ENCODE measurements at places on chromosomes 12 and 14.

DNA sequence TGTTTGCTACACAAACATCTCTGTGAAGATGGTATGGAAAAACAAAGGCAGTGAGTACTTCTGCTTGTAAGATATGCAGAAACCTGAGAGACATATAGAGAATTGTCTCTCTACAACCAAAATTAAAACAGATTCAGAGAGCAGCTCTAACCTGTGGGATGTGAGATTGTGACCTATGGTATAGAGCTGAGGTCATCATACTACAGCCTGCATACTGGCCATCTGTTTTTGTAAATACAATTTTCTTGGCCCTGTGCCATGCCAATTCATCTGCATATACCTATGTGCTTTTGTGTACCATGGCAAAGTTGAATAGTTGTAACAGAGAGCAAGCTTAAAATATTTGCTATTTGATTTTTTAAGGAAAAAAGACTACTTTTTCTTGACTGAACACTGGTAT, 99.6 kb downstream of the LMO3 start:
- no peak for DNase-seq

DNA sequence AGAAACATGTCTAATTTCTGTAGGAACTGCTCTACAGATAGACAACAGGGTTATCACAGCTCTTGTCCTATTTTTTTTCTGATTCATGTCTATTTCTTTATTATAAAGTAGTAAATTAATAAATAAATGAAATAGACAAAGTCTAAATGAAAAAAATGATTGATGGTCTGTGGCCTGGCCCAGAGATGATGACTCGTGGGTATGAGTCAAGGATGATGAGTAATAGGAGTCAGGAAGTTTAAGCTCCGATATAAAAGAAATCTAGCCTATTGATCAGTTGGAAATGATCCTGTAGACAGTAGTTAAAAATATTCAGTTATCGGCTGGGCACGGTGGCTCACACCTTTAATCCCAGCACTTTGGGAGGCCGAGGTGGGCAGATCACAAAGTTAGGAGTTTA, 90.6 kb upstream of the RTL1 start:
- no peak for DNase-seq

- no peak for DNase-seq
Observed at GRCh38 chr12:60263836-60264493, 668.1 kb downstream of the SLC16A7 start.

- DNase-seq: no peak
Observed at GRCh38 chr12:110343114-110343513, 60.4 kb downstream of the ANAPC7 start.

DNA sequence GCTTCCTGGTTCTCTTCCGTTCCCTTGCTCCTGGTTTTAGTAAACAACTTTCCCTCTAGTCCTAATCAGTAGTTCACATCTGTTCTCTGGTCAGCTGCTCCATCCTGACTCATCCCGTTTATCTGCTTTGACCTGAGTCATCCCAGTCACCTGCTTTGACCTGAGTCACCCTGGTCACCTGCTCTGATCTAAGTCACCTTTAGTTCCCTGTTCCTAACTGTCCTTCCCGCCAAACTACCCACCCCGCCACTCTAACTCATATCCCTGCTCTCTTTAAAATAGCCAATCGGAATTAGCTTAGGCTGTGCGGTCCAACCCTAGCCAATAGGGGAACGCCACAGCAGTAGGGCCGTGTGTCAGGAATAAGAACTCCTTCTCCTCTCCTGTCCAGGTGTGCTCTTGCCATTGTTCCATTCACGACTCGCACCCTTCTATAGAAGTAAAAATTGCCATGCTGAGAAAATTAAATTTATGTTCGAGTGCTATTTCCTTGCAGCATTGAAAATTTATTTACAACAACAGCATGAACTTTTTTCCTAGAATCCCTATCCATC, 3.1 kb upstream of the ANKRD33 start:
- DNase-seq: no peak

DNA sequence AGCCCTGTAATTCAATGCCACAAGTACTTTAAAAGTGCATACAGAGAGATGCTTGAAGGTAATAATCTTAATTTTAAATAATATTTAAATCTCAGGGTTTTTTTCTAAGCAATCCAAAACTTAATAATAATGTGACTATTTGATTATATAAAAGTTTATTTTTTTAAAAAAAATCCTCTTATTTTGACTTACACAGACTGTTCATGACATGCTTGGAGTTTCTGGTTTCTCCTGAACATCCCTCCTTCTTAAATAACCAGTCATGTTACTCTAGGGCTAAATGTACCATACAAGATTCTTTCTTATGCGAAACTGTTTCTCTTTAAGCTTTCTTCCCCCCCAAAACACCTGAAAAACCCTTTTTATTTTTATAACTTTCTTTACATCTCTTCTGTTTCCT, 58.2 kb upstream of the SLC2A13 start:
- no peak for DNase-seq

DNA sequence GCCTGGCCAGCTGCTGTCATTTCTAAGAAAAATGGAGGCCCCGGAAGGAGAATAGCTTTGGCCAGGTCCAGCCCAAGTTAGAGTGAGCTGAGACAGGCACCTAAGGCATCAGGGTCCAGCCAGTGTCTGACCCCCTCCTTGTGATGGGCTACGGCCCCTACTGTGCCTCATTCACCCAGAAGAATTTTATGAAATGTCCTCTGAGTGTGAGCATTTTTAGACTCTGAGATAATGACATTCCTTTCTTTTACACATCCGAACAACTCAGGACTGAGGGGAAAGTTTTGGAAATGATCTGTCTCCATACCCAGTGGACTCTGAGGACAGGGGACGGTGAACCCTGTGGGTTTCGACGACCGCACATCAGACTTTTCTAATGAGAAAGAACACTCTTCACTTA, 50.4 kb downstream of the SLC24A4 start:
- no peak for DNase-seq

DNA sequence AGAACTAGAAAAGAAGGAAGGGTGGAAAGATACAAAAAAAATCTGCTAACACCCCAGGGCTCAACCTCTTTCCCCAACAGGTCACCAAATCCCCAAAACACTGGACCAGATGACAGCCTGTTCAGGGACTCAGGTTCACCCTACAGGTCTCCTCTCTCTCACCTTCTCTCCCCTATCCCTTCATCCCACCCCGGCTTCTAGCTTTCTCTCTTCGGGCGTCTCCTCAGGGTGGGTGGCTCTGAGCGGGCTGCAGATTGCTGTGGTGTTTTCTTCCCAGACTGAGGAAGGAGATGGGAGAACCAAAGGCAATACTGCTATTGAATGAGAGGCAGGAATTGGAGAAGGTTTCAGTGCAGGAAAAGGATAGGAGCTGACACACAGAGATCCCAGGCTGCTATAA, 39.3 kb downstream of the ANO2 start:
- DNase-seq: no peak

GRCh38 chr14:67567654-67568053, 32.4 kb downstream of the PIGH start:
- DNase-seq: no peak

GRCh38 chr14:45868863-45869262, 615.9 kb upstream of the MIS18BP1 start:
- no peak for DNase-seq

GRCh38 chr12:15546102-15546701, 223.9 kb downstream of the PTPRO start:
- no peak for DNase-seq

GRCh38 chr14:68495101-68496039, 297.5 kb downstream of the ZFP36L1 start:
- DNase-seq: no peak

GRCh38 chr12:103680591-103681141, 93.6 kb downstream of the STAB2 start:
- no peak for DNase-seq

- DNase-seq: no peak
Observed at GRCh38 chr12:63090716-63091115, 60.3 kb downstream of the AVPR1A start.

- DNase-seq: peak; percentile 72
Observed at GRCh38 chr12:69154585-69155363, 84.6 kb upstream of the CPSF6 start.

GRCh38 chr14:91310606-91311283, 66.2 kb upstream of the GPR68 start:
- no peak for DNase-seq

- DNase-seq: no peak
Observed at GRCh38 chr12:15862840-15863239, 19.3 kb upstream of the STRAP start.

- no peak for DNase-seq
Observed at GRCh38 chr12:43115441-43116160, 436.4 kb downstream of the ADAMTS20 start.

- no peak for DNase-seq
Observed at GRCh38 chr12:131040491-131040890, 86.8 kb downstream of the ADGRD1 start.

- DNase-seq: no peak
Observed at GRCh38 chr12:46717868-46718267, 107.9 kb downstream of the SLC38A4 start.

- peak; percentile 14 for DNase-seq
Observed at GRCh38 chr12:32305163-32305562, 94.2 kb upstream of the FGD4 start.

GRCh38 chr12:94643606-94644005, 6.8 kb downstream of the TMCC3 start:
- DNase-seq: no peak

- no peak for DNase-seq
Observed at GRCh38 chr14:77260631-77261030, 10.4 kb downstream of the NGB start.

DNA sequence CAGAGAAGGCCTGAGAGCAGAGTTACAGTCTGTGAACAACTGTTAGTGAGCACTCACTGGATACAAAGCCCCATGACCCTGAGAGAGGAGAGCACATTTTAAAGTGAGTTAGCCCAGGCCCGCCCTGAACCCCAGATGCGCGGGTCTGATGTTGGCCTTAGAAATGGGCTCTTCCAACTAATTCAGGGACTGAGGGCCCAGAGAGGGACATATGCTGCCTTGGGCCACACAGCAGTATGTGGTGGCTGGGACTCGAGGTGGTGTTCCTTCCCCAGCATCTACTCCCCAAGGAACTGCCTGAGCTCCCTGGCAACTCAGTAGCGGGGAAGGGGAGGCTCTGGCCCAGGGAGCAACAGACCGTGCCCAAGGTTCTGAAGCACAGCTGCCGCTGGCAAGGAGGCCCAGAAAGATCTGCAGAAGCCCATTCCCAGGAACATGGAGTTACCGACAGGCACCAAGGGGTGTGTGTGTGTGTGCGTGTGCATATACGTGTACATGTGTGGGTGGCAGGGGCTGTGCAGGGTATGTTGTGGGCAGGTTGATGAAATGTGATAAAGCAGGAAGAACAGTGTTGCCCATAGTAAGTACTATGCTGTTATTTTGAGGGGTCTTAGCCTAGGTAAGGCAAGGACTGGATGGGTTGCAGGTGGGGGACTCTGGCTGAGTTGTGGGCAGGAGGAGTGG, 40.5 kb downstream of the KRT80 start:
- DNase-seq: no peak

- DNase-seq: no peak
Observed at GRCh38 chr14:100369019-100369418, 45.9 kb downstream of the SLC25A47 start.

- DNase-seq: no peak
Observed at GRCh38 chr14:50085570-50086320, 30.6 kb downstream of the VCPKMT start.

DNA sequence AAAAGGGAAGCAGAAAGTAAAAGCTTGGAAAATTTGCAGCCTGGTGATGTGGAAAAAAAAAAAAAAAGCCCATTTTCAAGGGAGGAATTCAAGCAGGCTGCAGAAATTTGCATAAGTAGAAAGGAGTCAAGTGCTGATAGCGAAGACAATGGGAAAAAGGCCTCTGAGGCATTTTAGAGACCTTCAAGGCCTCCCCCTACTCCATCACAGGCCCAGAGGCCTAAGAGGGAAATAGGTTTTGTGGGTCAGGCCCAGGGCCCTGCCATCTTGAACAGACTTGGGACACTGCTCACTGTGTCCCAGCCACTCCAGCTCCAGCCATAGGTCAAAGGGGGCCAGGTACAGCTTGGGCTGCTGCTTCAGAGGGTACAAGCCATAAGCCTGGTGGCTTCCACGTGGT, 13.8 kb upstream of the PRKD1 start:
- no peak for DNase-seq

GRCh38 chr14:60064491-60065072, 27.1 kb upstream of the PCNX4 start:
- DNase-seq: no peak

- no peak for DNase-seq
Observed at GRCh38 chr14:54200726-54201125, 196.1 kb upstream of the CDKN3 start.

DNA sequence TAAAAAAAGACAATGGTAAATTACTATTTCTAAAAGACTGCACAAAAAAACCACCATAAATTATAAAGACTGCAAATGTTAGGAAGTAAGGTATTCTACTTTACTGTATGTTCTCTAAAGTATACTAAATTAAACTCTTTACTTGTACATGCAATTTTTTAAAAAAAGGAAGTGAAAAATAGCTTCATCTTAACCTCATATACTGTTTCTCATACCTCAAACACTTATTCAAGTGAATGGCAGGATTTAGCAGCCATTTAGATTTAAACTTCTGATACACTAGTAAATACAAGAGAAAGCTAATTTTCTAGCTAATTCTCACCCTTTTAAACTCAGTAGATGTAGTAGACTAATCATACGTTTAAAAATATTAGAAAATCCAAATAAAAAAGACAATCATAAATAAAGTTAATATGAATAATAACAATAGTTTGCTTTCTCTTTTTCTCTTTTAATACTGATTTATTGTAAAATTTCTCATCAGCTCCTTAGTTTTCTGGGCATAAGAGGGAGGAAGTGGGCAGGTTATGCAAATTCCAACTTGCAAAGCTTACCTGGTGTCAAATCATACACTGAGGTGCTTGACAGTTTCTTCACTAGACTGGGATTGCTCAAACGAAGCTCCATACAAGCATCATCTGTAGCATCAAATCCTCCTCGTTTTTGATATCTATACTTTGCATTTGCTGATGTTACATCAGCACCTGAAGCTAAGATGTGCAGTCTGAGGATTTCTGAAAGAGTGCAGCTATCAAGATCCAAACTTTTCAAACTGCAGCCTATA, 71.0 kb upstream of the CFL2 start:
- no peak for DNase-seq

- DNase-seq: no peak
Observed at GRCh38 chr12:10600988-10601387, 12.4 kb downstream of the MAGOHB start.

- no peak for DNase-seq
Observed at GRCh38 chr14:66662374-66662773, 154.4 kb downstream of the GPHN start.

GRCh38 chr12:69655616-69656340, 43.3 kb downstream of the BEST3 start:
- DNase-seq: no peak

DNA sequence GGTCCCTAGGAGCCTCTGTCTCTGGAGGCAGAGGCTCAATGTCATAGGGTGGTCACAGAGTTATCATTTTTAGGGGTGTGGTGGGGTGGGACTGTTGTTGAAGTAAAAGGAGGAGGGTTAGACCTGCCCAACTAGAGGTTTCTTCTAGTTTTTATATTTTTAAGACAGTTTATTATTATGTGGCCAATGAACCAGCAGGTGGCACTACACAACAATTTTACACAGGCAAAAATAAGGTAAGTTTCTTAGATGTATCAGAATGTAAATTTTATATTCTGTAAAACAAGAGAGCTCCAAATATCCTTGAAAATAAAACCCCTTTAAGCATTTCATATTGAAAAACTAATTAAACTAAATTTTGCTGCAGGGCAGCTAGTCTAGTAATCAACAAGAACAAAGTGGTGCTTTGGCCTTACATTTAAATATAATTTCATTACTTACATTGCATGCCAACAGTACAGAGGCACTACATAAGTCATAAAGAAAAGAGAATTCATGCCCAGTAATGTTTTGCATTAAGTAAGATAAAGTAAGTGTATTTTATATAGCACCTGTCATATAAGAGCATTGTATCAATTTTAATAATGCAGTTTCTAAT, 22.2 kb upstream of the OVCH1 start:
- DNase-seq: peak; percentile 4
